DMS53 (cell line): ENCODE measurements at places on chromosomes 12 and 14.

DNA sequence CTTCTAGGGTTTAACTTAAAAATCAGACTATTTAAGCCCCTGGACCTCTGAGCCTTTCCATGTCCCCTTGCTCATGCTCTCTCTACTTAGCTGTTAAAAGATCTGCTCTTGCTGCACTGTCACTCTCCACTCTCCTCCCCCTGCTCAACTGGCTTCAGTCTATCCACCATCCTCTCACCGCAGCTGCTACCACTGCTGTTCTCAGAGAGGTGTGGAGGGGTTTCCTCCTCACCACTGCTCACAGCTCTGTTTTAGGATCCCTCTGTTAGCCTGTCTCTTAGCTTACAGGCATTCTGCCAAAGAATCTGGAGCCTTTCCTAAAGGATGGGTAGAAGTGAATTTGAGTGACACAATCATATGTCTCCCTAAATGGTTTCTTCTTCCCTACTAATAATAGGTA lies 43.7 kb upstream of the ATP2B1 start:
- DNase-seq: no peak

GRCh38 chr14:89667983-89668382 lies 250.9 kb upstream of the FOXN3 start:
- no peak for DNase-seq

- DNase-seq: no peak
These were observed 80.1 kb upstream of the IFNG-AS1 start for GRCh38 chr12:67909091-67909531.

DNA sequence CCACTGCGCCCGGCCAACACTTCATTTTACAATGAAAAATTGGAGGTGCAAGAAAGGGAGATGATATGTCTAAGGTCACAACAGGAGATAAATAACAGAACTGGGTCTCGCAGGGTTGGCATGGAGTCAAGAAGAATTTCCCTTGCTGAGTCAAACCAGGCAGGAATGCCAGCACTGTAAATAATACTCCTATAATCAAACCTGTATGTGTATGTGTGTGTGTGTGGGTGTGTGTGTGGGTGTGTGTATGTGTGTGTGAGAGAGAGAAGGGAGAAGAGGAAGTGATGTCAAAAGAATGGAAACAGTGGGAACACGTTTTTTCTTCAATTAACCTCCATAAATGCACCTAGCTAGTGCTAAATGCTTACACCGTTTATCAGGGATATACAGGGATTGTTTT lies 70.4 kb downstream of the TMEM116 start:
- DNase-seq: peak; percentile 37

DNA sequence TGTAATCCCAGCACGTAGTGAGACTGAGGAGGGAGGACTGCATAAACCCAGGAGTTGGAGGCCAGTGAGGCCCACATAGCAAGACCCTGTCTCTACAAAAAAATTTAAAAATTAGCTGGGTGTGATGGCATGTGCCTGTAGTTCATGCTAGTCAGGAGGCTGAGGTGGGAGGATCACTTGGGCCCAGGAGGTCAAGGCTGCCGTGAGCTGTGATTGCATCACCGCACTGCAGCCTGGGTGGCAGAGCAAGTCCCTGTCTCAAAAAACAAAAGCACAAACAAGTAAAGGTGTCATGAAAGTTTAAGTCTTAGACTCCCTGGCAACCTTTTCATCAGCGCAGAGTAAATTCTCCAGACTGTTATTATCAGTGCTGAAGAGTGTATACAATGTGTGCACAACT lies 10.4 kb downstream of the TMEM30B start:
- DNase-seq: no peak

DNA sequence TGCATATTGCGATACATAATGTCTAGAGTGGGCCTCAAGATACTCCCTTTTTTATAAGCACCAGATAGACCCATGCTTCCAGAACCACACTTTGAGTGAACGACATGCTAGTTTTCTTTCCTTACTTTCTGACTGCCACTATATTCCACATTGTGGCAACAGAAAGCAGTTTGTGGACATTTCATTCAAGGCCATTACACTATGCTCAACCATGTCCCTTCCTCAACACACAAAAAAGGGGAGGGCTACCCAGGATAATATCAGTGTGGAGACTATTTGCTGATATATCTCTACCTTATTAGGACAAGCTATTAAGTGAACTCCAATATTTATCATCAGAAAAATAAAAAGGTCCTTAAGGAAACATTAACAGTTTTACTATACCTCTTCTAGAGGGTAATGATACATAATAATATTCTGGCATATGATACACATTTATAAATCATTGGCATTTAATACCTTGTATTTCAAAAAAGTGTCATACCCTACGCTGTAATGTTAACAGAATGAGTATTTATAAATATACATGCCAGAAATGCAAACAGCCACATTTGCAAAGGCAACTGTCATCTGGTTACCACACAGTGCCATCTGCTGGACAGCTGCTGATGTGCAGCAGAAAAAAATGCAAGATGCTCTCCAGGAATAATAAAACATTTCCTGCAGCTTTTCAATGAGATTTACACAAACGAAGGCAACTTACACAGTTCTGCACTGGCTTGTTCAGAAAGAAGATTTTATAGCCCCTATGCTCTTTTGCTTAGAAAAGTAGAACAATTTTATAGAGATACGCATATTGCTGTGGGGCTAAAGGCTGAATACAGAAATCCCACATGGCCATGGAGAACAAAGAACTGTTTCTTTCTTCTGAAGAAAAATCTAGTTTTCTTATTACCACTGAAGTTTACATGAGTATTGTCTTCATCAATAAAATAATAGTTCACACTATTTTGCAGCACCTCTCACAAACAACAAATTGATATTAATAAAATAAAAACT lies 182.2 kb upstream of the GRIP1 start:
- DNase-seq: peak; percentile 82

GRCh38 chr12:62750941-62751809 lies 183.8 kb downstream of the PPM1H start:
- peak; percentile 19 for DNase-seq
